Skin of body (tissue), 3 donors: ENCODE measurements at places on chromosomes 4 and X. TPM values are rescaled to one million over a fixed set of nuclear protein-coding genes. Genes with fewer than 3 reads are reported as not detected.

The ZNF630 gene
- 4.6 TPM for total RNA-seq

The C1GALT1C1 gene
- total RNA-seq, result 28.5 TPM

The HHIP gene
- 3.6 TPM for total RNA-seq

The SYTL5 gene
- total RNA-seq, result 0.49 TPM

The PAGE2B gene
- total RNA-seq, result 0.49 TPM

The DGKQ gene
- 4.8 TPM for total RNA-seq

The CCDC110 gene
- total RNA-seq, result 1.4 TPM

The RIBC1 gene
- 0.49 TPM for total RNA-seq

The PCDH19 gene
- 3.5 TPM for total RNA-seq

The SH3RF1 gene
- 20.4 TPM for total RNA-seq

The SH3D19 gene
- 47.8 TPM for total RNA-seq

The SLC6A14 gene
- 11.2 TPM for total RNA-seq

The PCDH18 gene
- total RNA-seq, result 118 TPM

The HSFX2 gene
- not detected for total RNA-seq

The CASP3 gene
- 23.6 TPM for total RNA-seq

The RNF175 gene
- 1.9 TPM for total RNA-seq

The FHDC1 gene
- total RNA-seq, result 12.2 TPM

The CPE gene
- 87.3 TPM for total RNA-seq

The KIAA1210 gene
- total RNA-seq, result 0.10 TPM

The IL3RA gene
- 5.7 TPM for total RNA-seq

The FBXW7 gene
- total RNA-seq, result 76.8 TPM

The TTC29 gene
- total RNA-seq, result 0.49 TPM

The CBLL2 gene
- total RNA-seq, result not detected

The SPINK2 gene
- not detected for total RNA-seq

The SEC24D gene
- 73.3 TPM for total RNA-seq

The RPA4 gene
- 3.8 TPM for total RNA-seq

The FAM184B gene
- total RNA-seq, result 0.69 TPM

The SLC38A5 gene
- 5.9 TPM for total RNA-seq

The FRMD7 gene
- total RNA-seq, result 0.10 TPM

The GYPE gene
- 2.6 TPM for total RNA-seq

The USP27X gene
- 3.1 TPM for total RNA-seq

The MID1 gene
- total RNA-seq, result 21.9 TPM

The CYSLTR1 gene
- total RNA-seq, result 6.6 TPM

The ATP1B4 gene
- 25.9 TPM for total RNA-seq

The PABPC5 gene
- 4.9 TPM for total RNA-seq

The NEIL3 gene
- 5.0 TPM for total RNA-seq

The HPGDS gene
- total RNA-seq, result 9.6 TPM

The RTL3 gene
- total RNA-seq, result 0.59 TPM

The CHIC2 gene
- total RNA-seq, result 35.9 TPM
